ENCODE measurements at places on chromosomes 16 and 17. TPM values are rescaled to one million over a fixed set of nuclear protein-coding genes. Genes with fewer than 3 reads are reported as not detected.
A peak's percentile ranks its signal among the peaks of the same experiment; 100 is the strongest.

SNF8 gene
- total RNA-seq = 40.5 TPM

CCL1 gene
- not detected for total RNA-seq

HOXB8 gene
- not detected for total RNA-seq

PRSS33 gene
- total RNA-seq = not detected

FOXL1 gene
- total RNA-seq = 0.05 TPM

SCN4A gene
- 0.70 TPM for total RNA-seq

HS3ST4 gene
- not detected for total RNA-seq

ERN2 gene
- 0.17 TPM for total RNA-seq

GRCh38 chr17:65446043-65446442, 115.4 kb downstream of the AXIN2 start:
- DNase-seq = no peak

- no peak for DNase-seq
Observed at GRCh38 chr17:69605571-69605970, 191.1 kb downstream of the MAP2K6 start.

DNA sequence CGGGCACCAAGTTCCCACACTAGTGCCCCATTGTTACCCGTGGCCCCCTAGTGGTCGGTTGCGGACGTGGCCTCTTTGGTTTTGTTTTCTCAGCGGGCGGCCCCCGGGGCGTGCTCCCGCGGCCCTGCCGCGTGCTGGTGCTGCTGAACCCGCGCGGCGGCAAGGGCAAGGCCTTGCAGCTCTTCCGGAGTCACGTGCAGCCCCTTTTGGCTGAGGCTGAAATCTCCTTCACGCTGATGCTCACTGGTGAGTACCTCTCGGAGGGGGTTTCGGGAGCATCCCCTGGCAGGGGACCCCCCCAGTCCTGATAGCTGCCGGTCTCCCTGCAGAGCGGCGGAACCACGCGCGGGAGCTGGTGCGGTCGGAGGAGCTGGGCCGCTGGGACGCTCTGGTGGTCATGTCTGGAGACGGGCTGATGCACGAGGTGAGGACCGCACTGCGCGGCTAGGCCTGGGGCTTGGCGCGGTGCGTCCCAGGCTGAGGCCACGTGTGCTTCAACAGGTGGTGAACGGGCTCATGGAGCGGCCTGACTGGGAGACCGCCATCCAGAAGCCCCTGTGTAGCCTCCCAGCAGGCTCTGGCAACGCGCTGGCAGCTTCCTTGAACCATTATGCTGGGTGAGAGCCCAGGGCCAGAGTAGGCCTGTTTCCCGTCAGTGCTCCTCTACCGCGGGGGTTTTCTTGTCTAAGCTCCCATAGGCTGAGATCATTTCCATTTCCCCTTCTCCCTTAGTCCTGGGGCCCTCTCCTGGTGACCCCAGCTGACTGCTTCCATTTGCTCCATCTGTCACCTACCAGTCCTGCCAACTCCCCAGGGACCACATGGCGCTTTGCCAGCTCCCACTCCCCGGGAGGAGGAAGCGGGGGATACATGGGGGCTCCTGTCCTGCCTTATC, 1.7 kb downstream of the SPHK1 start:
- DNase-seq = peak; percentile 92

DNA sequence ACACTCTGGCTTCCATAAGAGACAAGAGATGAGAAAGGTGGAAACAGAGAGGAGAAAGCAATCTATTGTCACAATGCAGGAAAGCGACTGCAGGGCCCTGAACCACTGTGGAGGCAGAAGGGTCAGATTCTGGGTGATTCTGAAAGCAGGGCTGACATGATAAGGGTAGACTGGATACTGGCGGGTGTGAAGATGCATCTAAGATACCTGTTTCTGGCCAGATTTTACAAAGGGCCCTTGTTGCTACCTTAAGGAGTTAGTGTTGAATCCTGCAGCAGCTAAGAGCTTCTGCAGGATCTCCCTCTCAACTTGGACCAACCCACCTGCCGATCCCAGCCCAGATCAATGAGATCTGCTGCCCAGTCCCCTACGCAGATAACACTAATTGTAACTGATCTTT, 6.1 kb upstream of the MEFV start:
- DNase-seq = no peak

DNA sequence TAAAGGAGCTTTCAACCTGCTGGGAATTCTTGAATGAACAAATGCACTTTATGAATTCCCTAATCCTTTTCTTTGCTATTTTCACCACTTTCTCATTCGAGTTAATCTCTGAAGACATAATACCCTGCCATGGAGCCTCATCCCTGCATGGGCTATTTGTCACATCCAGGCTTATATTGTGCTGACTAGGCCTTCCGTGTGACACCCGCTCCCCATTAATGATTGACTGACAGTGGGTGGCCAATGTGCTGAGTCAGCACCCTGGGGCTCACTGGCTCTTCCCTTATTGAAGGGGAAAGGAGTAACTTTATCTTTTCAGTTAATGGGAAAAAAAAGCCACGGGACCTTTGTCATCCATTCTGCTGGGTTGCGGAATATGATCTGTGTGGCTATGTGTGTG, 1024.8 kb upstream of the EEF2KMT start:
- DNase-seq = no peak

- no peak for DNase-seq
Observed at GRCh38 chr17:74737299-74738050, 419 bp downstream of the RAB37 start.

GRCh38 chr17:76078860-76079534, at the start of gene ZACN:
TSS of gene ZACN (plus strand) at chr17:76079182. CDS start at chr17:76079265, 83 bp downstream.
- no peak for DNase-seq

DNA sequence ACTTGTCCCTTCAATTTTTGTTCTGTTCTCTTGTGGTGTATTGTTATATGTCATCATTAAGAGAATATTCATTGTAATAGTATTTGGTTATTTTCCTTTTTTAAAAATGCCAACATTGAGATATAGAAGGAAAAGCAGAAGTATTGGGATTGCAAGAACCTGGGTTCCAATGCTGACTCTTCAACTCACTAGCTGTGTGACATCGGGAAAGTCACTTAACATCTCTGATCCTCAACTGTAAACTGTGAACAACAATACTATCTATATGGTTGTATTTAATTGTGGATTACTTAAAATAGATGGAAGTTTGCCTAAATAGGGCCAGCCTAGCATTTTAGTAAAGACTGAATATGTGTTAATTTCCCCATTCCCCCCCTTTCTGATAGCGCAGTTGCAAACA, 55.8 kb downstream of the TMEM186 start:
- no peak for DNase-seq

DNA sequence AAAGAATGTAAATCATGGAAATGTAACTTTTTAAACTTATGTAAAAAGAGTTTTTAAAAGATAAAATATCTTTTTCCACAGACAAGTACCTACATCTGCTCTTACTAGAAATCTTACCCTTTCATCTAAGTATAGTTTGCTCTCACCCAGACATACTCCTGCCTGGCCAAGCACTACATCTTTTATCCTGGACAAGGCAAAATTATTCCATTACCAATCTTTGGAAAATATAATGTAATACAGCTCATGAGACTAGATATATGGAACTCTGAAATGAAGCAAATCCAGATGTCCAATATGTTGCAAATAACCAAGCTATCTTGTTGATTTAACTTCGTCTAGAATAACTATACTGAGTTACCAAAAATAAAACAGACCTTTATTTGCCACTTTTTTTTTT, 50.0 kb downstream of the VMP1 start:
- DNase-seq = no peak

DNA sequence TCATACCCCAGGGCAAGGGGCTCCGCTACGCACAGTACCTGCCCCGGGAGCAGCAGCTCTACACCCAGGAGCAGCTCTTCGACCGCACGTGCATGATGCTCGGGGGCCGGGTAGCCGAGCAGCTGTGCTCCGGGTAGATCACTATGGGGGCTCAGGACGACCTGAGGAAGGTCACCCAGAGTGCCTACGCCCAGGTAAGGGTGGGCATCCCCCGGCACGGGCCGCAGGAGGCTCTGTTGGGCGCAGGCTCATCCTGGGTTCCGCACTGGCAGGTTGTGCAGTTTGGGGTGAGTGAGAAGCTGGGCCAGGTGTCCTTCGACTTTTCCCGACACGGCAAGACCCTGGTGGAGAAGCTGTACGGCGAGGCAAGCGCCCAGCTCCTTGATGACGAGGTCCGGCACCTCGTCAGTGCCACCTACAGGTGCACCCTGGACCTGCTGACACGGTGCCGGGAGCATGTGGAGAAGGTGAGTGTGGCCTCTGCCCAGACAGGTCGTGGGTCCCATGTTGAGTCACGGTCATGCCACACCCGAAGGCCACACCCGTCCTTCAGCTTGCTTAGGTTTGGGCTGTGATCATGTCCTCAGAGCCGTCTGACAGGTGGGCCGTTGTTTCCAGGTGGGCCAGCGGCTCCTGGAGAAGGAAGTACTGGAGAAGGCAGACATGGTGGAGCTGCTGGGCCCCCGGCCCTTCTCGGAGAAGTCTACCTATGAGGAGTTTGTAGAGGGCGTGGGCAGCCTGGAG, 19.3 kb downstream of the DBNDD1 start:
- no peak for DNase-seq

DNA sequence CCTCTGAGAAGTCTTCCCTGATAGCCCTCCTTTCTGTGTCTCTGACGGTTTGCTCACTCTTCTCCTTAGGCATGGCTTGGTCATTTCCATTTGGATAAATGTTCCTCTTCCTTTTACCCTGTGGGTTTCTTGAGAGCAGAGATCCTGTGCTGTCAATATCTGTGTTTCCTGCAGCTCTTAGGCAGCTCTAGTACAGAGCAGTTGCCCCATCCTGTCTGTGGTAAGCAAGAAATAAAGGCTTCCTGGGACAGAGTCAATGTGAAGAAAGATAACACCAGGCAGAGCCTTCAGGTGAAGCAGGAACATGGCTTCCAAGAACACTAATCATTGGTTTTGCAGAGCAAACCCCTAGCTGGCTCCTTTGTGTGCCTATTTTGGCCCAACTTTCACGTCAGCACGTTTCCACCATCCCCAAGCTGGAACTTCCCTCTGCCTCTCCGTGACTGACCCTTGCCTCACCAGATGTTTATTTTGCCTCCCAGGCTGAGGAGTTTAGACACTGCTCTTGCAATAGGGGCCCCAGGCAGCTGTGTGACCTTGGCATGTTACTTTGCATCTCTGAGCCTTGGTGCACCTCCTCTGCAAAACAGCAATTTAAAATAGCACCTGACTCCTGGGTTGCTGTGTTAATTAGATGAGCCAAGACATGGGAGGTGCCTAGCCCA, 49.6 kb upstream of the SIAH1 start:
- DNase-seq = no peak

- no peak for DNase-seq
Observed at GRCh38 chr16:77298418-77299360, 99.5 kb downstream of the SYCE1L start.

DNA sequence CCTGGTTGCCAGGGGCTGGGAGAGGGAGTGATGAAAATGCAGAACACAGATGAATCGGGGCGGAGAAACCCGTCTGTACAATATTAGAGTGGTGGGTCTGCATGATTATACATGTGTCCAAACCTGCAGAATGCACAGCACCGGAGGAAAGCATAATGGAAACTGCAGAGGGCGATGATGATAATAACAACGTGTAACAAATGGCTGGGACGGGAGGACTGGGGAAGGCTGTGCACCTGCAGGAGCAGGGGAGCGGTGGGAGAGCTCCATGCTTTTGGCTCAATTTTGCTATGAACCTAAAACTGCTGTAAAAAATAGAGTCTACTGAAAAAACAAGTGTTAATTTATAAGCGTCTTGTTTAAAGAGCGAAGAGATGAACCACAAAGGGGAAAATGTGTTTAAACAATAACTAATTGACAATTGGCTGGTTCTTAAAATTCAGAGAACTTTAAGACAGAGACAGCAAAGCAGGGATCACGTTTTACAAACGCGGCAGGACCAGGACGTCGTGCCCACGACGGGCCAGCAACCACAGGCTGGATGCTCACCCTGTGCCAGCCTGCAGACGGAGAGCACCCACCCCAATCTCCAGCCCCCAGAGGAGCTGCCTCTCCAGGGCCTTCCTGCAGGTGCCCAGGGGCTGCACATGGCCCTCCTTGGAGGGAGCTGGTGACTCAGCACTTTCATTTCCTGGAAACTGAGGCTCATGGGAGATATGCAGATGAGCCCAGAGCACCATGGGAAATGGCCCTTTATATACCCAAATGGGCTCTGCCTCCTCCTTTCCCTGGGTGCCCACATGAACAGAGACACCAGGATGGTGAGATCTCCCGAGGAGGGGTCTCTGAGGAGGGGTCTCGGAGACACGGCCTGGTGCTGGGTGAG, at the start of gene TEX19:
Gene TEX19, plus strand, starts transcription at position 783 of the 886 bp plus-strand sequence. CDS start 2,904 bp downstream, outside the sequence.
- DNase-seq = no peak

- no peak for DNase-seq
Observed at GRCh38 chr16:55273959-55274358, 50.0 kb upstream of the IRX6 start.

DNA sequence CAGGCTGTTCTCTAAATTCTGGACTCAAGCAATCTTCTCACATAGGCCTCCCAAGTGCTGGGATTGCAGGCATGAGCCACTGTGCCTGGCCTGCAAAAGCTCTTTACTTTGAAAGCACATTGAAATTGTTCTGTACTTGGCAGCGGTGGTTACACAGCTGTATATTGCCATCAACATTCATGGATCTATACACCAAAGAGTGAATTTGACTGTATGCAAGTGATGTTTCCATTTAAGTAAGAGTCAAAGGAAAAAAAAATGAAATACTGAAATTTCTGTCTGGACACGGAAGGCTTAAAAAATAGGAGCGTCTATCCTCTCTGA, 450.6 kb upstream of the PSMD7 start:
- DNase-seq = no peak

- DNase-seq = peak; percentile 48
Observed at GRCh38 chr17:75240394-75241142, 20.8 kb downstream of the GGA3 start.

GRCh38 chr17:36597226-36597625, 4.2 kb upstream of the MRM1 start:
- no peak for DNase-seq

DNA sequence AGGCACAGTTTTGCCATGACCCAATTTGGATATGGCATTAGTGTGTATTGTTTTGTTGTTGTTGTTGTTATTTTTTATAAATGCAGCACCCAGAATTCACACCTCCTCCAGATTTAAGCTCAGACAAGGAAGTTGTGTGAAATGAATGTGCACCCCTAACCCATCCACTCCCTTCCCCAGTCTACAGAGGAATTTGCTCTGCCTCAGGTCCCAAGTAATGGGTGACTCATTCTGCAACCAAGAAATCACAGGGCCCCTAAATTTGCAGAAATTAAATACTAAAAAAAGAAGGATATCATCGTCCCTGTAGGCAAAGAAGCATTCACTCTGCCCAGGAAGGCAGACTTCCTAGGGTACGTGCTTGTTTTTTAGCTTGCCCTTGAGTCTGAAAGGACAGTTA, 62.3 kb downstream of the CLEC16A start:
- no peak for DNase-seq

DNA sequence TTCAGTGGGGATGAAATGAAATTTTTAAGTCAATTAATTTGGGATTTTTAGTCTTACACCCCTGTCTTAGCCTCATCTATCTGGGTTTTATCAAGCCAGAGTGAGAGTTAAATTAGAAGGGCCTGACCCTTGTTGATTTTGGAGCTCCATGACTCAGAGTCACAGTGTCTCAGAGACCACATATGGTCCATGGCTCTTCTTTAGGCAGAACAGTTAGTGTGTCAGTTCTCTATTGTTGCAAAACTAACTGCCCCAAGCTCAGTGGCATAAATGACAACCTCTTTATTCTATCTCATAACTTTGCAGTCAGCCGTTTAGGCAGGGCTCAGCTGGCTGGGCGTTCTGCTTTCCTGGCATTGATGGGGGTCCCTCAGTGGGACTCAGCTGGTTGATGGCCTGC, 44.7 kb downstream of the IRF8 start:
- no peak for DNase-seq

- DNase-seq = no peak
Observed at GRCh38 chr16:30622455-30623032, 12.4 kb upstream of the ZNF689 start.
